T-helper 9 cell (primary cell): ENCODE measurements at places on chromosomes 3 and 15.

DNA sequence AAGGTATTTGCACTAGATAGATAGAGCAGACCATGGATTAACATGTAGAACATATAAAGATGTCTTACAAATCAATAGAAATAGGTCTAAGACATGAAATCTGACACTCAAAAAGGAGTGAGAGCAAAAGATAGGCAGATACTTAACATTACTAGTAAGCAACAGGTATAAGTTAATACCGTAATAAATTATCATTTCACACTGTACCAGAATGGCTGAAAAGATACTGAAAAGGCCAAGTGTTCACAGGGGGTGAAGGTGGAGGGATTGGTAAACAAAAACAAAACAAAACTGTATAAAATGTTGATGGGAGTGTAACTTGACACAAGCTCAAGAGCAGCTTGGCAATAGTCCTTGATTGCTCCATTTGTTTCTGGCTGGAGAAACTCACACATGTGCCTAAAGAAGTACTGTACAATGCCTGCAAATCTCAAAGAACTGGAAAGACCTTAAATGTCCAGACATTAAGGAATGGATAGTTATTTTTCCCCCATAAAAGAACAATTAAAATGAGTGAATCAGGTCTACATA lies 3.5 kb downstream of the NSMCE3 start:
- no peak for DNase-seq

DNA sequence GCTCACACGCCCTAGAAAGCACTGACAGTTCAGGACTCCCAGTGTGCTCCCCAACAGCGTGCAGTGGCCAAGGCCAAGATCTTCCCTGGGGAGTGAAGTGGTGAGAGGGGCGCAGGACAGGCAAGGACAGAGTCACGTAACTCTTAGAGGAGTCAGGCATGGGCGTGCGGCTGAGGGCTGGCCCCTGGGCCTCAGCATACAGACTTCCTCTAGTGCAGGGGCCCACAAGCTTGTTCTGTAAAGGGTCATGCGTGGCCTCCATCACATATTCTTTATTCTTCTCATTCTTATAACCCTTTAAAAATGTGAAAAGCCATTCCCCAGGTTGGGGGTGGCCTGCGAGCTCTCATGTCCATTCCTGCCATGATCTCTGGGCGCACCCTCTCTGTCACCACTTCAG lies 25.2 kb downstream of the TMEM43 start:
- DNase-seq = no peak

DNA sequence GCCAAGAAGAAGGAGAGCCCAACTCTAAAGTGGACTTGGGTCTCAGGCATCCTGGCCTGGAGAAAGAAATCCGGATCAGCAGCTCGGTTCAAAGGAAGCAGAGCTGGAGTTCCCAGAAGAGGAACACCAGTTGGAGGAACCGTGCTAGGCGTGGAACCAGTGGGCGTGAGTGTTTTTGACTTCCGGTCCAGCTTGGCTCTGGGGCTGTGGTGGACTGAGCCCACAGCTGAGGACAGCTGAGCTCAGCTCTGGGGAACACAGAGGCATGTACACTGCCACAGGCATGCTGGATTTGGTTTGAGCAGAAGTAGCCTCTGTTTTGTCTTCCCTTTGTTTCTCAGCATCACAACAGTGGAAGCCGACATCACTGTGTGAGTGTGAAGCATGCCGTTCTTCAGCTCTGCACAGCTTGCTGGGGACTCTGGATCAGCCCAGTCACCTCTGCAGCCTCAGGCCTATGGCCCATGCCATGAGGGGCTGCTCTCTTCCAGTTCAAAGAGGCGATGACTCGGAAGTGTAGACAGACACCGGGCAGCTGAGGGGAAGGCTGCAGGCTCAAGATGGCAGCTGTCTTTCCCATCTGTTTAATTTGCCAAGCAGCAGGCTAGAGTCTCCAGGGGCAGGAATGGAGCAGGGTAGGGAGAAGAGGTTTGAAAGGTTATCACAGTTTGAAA lies 185.8 kb upstream of the UBE3A start:
- no peak for DNase-seq

DNA sequence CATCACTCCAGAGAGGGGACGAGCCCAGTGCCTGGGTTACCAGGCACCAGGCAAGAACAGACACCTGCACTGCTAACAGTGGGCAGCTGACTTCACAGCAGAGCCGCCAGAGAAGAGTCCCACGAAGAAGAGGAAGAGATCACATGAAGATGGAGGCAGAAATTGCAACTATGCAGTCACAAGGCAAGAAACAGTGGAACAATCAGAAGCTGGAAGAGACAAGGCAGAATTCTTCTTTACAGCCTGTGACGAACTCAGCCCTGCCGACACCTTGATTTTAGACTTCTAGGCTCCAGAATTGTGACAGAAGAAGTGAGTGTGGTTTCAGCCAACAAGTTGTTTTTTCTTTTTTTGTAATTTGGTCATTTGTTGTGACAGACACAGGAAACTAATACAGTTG lies 59.2 kb downstream of the IL12A start:
- DNase-seq = no peak

- DNase-seq = peak; percentile 51
Measured at GRCh38 chr3:171459137-171459941, 866 bp downstream of the TNIK start.

DNA sequence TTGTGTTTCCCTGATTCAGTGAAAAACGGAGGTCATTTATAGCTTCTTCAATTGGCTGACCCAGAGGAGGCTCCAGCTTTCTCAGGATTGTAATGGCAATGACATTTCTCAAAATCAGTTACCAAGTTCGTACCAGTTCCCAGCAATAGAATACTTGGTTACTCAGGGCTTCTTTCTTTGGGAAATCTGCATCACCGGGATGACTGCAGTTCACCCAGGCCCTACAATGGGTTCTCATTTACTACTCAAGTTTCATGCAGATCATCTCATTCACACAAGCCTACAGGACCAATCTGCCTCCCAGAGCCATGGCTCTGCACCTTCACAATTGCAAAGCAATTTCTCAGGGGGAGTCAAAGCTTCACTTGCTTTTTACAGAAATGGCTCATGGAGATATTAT lies 109.6 kb downstream of the FHIT start:
- DNase-seq = no peak

GRCh38 chr3:173737167-173737808 lies 339.7 kb downstream of the NLGN1 start:
- no peak for DNase-seq

- DNase-seq = no peak
Measured at GRCh38 chr15:44308415-44308814, 19.9 kb downstream of the GOLM2 start.

GRCh38 chr3:124847051-124847450 lies 40.1 kb downstream of the ITGB5 start:
- no peak for DNase-seq

DNA sequence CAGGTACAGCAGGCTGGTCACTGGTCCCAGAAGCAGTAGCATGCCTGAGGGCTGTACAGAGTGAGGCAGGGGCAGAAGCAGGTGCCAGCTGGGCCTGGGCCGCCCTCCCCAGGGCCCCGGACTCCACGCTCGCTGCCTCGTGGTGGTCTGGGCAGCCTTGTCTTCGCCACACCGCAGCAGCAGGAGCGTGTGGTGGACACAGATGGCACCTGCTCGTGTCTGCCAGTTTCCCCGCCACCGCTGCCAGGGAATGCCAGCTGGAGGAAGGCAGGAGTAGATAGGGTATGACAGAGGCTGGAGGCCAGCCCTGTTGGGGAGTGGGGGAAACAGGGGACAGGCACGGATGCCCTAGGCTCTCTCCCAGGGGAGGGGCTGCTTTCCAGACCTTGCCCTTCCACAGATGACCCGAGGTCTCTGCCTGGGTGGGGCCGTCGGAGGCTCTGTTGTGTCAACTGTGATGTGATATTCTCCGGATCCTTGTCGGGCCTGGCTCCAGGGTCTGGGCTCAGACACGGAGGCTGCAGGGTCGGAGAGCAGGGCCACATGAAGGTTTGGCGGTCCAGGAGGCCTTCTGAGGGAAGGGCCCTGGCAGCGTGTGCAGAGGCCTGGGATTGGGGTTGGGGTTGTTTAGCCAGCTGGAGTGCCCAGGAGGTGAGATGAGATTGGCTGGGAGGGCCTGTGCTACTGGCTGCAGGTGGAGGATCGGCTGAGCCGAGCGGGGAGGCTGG lies 33.6 kb downstream of the GOLGA6L10 start:
- DNase-seq = no peak

GRCh38 chr3:127446756-127447155 lies 143.8 kb downstream of the TPRA1 start:
- no peak for DNase-seq

DNA sequence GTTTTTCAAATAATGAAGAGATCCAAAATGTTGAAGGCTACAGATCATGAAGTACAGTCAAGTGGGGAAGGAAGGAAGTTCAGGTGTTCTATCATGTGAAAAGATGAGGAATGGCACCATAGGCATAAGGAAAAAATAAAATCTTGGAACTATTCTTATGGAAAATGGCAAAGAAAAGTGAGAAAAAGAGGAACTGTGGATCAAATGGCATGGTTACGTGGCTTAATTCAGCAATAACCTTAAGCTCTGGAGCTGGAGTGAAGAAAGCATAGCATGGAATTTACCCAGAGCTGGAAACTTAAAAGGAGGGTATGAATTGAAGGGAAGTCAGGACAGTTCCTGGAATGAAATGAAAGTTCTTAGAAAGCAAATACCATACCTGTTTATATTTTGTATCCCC lies 14.4 kb downstream of the ETFA start:
- no peak for DNase-seq

GRCh38 chr15:69990566-69991421 lies 106.9 kb downstream of the TLE3 start:
- DNase-seq = no peak

- DNase-seq = no peak
Measured at GRCh38 chr15:84791763-84792162, 25.4 kb upstream of the ALPK3 start.

DNA sequence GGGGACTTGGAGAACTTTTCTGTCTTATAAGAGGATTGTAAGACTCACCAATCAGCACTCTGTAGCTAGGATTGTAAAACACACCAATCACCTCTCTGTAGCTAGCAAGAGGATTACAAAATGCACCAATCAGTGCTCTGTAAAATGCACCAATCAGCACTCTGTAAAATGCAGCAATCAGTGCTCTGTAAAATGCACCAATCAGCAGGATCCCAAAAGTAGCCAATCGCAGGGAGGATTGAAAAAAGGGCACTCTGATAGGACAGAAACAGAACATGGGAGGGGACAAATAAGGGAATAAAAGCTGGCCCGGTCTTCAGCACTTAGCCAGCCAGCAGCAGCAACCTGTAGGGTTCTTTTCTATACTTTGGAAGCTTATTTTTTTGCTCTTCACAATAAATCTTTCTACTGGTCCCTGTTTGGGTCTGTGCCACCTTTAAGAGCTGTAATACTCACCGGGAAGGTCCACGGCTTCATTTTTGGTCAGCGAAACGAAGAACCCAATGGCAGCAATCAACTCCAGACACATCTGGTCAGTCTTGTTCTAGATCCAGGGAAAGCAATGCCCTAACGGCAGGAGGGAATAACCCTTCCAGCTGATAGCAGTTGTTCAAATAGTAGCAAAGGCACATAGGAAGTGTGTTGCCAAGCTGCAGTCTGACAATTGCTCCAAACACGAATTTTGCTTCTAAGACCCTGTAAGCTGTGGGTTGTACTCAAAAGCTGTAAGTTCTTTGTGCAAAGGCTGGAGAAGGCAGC lies 135.6 kb downstream of the TJP1 start:
- DNase-seq = no peak

- DNase-seq = no peak
Measured at GRCh38 chr3:150778793-150779401, 15.9 kb upstream of the SIAH2 start.

DNA sequence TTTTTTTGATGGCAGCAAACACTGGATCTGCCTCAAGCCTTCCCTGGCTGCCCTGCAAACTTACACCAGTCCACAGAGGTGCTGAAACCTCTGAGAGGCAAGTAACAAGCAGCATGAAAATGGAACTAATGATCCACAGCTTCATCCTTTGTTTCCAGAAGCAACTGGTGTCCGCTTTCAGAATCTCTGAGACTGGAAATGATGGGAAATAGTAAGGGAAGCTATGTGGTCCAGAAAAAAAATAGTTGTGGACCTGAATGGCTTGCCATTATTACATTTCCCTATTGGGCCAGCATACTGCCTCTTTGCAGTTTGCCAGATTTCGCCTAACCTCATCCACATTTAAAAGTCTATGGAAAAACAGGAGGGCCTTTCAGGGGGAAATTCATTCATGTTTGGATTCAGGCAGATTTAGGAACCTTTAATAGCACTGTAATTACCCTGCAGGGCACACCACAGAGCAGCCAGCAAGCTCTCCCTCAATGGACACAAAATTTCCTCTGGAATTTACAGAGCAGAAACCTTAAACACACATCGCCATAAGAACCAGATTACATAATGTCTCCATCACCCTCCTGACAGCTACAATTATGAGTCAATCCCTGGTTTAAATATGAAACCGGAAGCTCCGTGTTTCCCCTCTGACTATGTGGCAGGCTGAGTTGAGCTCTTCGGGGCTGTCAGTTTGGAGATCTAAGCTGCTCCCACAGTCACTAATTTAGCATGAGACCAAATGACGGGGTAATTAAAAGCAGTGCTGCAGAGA lies 134.4 kb downstream of the TMCO5A start:
- no peak for DNase-seq

DNA sequence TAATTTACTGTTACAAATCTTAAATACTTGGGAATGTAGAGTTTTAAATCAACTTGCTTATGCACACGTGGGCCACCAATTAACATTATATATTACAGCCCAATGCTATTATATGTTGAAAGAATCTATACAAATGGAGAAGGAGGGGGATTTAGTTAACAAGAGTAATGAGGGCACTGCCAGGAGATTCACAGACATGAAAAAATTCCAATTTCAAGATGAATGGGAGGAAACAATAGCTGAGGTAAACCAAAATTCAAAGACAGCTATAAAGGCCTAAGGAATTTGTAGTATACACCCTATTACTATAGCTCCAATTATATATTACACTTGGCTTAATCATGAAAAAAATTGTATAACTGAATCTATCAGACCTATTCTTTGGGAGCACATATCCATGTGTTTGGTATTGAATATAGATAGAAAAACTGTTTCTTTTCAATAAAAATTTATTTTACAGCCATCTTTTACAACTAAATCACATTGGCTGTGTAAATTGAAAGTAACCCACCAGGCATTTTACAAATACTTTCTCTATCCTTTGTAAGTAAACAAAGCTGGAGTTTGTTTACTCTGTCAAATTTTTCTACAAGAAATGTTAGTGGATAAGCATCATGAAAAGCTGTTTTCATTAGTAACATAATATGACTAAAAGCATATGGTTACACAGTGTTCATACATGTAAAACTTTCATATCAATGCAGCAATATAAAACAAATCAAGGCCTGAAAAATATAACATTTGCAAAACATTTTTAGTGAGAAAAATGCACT lies 1045.8 kb downstream of the ROBO1 start:
- no peak for DNase-seq

- DNase-seq = no peak
Measured at GRCh38 chr3:57706462-57706861, 13.6 kb upstream of the DENND6A start.

- no peak for DNase-seq
Measured at GRCh38 chr3:180180795-180181194, 144.1 kb upstream of the PEX5L start.
